Lung microvascular endothelial cell (primary cell): ENCODE measurements at places on chromosomes 11 and 22.
A peak's percentile ranks its signal among the peaks of the same experiment; 100 is the strongest.

GRCh38 chr11:105673089-105673488 lies 63.2 kb downstream of the GRIA4 start:
- peak; percentile 74 for DNase-seq

- DNase-seq = no peak
Measured at GRCh38 chr11:31059529-31059928, 310.0 kb downstream of the DCDC1 start.

DNA sequence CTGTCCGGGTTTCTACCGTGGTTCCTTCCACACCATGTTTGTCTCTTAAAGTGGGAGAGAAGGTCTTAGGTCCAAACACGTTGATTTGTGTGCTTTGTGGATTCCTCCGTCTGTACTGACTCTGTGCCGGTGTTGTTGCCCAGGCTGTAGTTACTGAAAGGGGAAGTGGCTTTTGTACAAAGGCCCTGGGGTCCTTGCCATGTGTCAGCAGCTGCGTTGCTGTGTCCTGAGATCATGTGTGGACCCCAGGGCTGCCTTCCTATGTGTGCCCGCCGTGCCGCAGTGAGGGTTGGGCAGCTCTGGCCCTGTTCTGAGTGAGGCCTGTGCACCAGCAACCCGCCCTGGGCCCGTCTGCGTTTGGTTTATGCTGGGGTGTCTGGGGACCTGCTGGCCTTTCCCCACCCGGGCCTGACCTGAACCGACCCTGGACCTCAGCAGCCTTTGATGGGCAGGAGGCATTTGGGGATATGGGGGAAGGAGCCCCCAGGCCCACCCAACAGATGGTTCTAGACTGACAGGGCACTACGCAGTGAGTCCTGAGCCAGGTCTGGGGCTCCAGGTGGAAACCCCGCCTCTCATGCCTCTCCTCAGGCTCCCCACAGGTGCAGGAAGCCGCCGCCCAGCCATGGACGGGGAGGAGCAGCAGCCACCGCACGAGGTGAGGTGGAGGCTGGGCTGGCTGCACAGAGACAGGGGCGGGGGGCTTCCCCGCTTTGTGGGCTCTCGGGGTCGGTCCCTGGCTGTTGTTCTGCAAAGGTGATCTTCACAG lies 6.9 kb downstream of the TRABD start:
- no peak for DNase-seq

DNA sequence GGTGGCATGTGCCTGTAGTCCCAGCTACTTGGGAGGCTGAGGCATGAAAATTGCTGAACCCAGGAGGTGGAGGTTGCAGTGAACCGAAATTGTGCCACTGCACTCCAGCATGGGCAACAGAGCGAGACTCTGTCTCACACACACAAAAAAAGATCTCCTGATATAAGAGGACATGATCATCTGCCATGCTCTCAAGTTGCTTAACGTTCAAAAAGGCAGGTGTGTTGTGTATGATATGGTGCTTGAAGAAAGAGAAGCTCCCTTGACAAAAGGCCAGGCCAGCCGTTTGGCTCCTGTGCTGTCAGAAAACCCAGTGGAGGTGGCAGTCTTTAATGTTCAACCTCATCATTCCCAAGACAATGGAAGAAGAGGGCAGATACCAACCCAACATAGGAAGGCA lies 117.3 kb upstream of the PLET1 start:
- DNase-seq = no peak

DNA sequence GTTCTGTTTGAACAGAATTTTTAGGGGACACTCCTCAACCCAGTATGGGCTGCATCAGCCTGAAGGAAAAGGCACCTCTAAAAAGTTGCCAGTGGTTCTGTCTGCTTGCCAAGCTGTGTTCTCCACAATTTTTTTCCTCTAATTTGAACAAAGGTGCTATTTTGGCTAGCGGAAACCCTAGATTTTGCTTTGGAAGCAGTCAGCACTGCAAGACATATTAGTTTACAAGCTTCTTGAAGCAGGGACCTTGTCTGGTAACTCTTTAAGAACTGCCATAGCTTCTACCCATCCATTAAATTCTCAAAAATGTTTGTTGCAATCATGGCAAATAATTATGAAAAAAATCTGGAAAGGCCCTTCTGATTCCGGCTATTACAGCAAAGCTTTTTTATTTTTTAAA lies 75.6 kb upstream of the HEPHL1 start:
- DNase-seq = no peak

GRCh38 chr22:22614065-22614464 lies 30.3 kb upstream of the GGTLC2 start:
- DNase-seq = no peak

DNA sequence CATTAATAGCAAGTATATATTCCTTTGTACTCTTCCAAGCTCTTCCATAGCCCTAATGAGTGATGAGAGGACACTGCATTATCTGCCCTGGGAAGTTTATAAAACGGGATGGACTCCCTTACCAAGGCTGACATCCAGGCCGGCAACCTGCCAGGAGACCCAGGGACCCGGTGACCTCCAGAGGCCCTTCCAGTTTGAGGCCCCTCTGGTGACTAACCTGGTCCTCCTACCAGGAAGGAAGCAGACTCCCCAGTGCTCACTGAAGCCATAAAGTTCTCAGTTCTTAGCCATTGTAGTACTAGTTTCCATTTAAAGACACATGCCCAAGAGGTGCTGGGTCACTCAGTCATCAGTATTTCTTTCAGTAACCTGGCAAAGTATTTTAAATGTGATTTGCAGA lies 345.4 kb downstream of the TENM4 start:
- DNase-seq = peak; percentile 17

- no peak for DNase-seq
Measured at GRCh38 chr11:1523077-1523476, 36.5 kb upstream of the MOB2 start.

DNA sequence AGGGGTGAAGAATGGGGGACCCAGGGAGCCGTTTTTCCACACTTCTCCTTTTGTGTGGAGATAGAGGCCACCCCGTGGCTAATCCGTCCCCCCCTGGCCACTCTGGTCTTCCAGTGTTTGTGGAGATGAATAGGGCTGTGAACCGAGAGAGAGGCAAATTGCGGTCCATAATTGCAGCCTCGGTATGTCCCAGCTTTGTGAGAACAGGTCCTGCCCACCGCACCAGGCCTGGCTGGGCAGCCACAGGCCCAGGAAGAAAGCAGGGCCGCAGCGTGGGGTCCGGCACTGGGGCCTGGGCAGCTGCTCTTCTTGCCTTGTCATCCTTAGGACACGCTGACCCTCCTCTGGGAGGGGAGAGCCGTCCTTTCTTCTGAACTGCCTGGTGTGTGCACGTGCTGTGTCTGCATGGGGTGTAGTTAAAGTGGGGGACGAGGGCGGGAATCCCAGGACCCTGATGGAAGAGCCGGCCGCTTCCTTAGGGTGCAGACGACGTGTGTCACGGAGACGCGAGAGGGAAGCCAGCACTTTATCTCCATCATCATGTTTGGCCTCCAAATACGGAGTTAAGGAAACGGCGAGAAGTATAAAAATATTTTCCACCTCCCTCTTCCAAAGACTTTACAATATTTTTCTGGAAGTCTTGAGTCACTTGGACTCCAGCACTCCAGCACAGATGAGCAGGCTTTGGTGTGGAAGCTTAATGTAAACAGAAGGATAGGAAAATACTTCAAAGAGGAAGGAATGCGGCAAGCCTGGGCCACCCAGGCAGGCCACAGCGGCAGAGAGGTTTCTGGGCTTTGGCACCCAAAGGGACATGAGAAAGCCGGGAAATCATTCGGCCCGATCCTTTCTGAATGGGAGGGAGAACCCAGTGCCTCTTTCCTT lies 1248.4 kb downstream of the BRD1 start:
- no peak for DNase-seq

- DNase-seq = no peak
Measured at GRCh38 chr11:134478176-134478575, 66.1 kb upstream of the B3GAT1 start.
